ENCODE measurements at places on chromosomes 2 and 18. TPM values are rescaled to one million over a fixed set of nuclear protein-coding genes. Genes with fewer than 3 reads are reported as not detected.

- peaks cover 9% of the 10 kb centered on the region for H3K36me3 ChIP-seq
- DNase-seq: no peak
These were observed 67.3 kb downstream of the ITGB6 start for GRCh38 chr2:160132761-160133160.

DNA sequence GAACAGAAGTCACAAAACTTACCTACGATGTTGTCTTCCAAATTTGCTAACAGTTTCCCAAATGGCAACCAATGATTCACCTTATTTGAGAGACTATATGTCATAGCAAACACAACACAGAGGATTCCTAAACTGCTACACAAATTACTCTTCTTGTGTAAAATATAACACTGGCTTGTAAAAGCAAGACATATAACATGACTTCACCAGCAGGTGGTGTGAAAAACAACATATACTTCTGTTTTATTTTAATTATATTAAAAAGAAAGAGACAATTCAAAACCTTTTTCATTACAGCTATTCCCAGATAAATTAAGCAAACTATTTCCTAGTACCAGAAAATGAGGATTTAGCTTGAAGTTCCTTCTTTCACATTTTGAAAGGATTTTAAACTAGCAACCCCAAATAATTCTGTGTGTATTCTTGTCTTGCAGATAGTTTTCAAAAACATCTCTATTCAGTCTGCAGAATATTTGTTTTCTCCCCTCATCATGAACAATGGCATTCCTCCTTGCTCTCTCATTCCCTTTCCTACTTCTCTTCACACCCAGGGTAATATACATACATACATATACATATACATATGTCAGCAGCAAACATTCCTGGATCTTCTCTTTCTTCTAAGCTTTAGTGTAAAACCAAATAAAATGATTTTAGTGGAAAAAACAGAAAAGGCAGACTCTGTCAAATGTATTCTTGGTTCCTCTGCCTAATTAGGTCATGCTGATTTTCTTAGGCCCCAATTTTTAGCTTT, 62.1 kb downstream of the SCN3A start:
- no peak for DNase-seq
- no peak overlapping the region for H3K4me3 ChIP-seq
- H3K36me3 ChIP-seq: no peaks in the 10 kb centered on the region
- H3K27ac ChIP-seq: no peak overlapping the region
- no peaks in the 10 kb centered on the region for H3K27me3 ChIP-seq

GRCh38 chr18:36912887-36913286, 84.0 kb downstream of the KIAA1328 start:
- H3K4me3 ChIP-seq: no peak overlapping the region
- peaks cover 2% of the 10 kb centered on the region for H3K36me3 ChIP-seq
- no peaks in the 10 kb centered on the region for H3K27me3 ChIP-seq

DNA sequence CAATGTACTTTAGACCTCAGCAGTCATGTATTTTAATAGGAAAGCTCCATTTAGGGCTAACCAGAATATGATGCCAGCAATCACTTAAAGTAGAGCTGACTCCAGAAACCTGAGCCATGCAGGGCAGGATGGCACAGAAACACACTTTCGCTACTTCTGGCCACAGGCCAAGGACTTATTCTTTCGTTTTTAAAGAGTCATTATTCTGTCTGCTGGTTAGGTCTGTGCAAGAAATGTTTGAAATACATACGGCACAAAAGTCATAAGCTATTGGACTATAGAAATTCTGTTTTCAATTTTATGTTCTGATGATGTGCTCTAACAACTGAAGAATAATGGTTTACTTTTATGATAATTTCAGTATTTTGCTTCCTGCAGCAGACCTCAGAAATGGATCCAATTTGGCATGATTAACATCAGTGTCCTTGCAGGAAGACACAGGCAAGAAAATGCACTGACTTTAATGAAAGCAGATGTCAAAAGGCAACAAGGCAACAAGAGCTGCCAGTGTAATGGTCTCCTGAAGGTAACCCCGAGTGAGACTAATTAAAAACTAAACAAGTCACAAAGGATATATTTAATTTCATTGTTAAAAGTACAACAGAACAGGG, 114.4 kb upstream of the CHRNA1 start:
- H3K27me3 ChIP-seq: no peaks in the 10 kb centered on the region
- no peaks in the 10 kb centered on the region for H3K36me3 ChIP-seq
- DNase-seq: peak; percentile 53
- no peaks in the 10 kb centered on the region for H3K4me1 ChIP-seq
- no peak overlapping the region for H3K4me3 ChIP-seq

GRCh38 chr18:8899000-8899399, 193.6 kb downstream of the MTCL1 start:
- H3K36me3 ChIP-seq: no peaks in the 10 kb centered on the region
- no peaks in the 10 kb centered on the region for H3K27me3 ChIP-seq
- no peak overlapping the region for H3K4me3 ChIP-seq
- H3K4me1 ChIP-seq: peaks cover 6% of the 10 kb centered on the region
- no peak overlapping the region for H3K27ac ChIP-seq
- peak; percentile 67 for DNase-seq

DNA sequence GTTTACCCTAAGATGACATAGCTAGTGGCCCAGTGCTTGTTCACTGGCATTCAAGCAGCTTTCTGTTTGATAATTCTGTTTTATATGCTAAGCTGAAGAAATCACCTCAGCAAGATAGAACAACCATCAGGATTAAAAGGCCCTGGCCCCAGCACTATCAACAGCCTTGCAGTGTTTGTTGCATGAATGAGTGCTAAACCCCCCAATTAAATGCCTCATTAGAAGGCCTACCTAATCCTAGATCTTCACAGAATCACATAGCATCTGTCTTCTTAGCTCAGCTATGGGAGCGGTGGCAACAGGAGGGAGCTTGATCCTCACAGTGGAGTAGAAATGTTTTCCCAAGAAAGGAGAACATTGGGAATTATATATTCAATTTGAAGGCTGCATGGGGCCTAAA, 194.1 kb upstream of the HNMT start:
- no peaks in the 10 kb centered on the region for H3K4me1 ChIP-seq
- H3K27ac ChIP-seq: no peak overlapping the region
- DNase-seq: no peak
- H3K27me3 ChIP-seq: no peaks in the 10 kb centered on the region
- H3K36me3 ChIP-seq: no peaks in the 10 kb centered on the region

DNA sequence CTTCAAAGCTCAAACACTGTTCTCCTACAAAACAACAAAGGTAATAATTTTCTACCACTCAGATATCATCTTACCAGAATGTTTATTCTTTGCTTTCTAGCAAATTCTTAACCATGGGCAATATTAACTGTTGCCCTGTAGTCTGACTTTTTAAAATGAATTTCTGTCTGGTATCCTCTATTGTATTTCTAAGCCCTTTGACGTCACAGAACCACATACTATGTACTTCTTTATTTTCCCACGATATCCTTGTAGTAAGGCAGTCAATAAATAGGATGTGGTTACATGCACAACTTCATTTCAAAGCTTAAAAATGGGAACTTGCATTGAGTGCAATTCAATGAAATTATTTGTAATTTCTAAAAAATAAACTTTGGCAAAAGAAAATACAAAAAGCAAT, 58.7 kb downstream of the THADA start:
- peak; percentile 33 for DNase-seq
- H3K4me1 ChIP-seq: no peaks in the 10 kb centered on the region
- no peak overlapping the region for H3K27ac ChIP-seq
- H3K36me3 ChIP-seq: peaks cover 8% of the 10 kb centered on the region
- no peak overlapping the region for H3K4me3 ChIP-seq

DNA sequence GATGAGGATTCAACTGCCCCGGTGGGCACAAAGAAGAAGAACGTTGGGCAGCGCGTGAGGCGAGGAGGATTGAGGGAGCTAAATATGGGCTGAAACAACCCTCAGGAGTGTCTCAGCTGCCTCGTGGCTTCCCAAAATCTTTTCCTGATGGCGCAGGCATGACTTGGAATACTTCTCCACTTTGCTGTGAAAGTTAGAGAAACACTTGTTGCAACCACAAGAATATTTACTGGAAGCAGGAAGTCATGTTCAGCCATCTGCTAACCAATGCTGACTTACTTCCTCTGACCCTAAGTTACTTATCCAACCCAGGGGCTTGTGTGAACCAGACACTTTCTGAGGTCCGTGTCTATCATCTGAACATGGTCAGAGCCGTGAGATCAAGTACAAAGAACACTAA, 148.8 kb downstream of the ARL4C start:
- no peak overlapping the region for H3K27ac ChIP-seq
- H3K4me1 ChIP-seq: no peaks in the 10 kb centered on the region
- no peak overlapping the region for H3K4me3 ChIP-seq
- H3K36me3 ChIP-seq: no peaks in the 10 kb centered on the region
- no peaks in the 10 kb centered on the region for H3K27me3 ChIP-seq

DNA sequence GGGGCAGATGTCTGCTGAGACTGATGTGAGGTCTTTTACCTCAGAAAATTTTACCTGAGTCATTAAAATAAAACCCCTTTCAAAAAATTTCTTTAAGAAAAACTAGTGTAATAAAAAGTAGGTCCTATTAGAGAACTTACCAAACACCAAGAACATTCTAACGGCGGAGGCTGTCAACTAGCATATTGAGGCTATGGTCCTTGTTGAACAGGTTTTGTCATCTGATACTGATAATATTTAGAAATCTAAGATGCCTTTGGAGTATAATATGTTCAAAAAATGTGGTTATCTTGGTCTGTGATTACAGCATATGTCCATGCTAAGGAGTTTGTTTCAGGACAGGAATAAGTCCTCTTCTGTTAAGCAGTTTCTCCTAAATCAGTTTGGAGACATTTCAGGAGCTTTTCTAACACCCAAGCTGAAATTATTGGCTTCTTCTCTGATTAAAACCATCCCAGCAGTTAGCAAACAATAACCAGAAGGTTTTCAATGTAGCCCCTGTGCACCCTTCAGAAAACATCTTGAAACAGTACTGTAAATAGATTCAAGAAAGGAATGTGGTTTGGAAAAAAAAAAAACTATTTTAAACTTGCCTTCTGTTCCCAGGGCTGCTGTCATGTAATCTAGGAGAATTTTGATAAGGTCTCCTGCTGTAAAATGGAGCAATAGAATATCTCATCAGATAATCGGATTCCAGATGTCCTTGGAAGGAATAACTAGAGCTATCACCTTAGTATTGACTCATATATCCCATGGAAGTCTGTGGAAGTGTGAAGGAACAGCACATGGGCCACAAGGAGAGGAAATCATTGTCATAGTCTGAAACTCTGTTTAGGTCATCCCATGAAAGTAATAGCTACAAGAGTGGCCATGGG, 58.7 kb upstream of the B3GNT2 start:
- peaks cover 5% of the 10 kb centered on the region for H3K36me3 ChIP-seq
- H3K4me1 ChIP-seq: peaks cover 2% of the 10 kb centered on the region
- no peak overlapping the region for H3K27ac ChIP-seq
- DNase-seq: no peak

DNA sequence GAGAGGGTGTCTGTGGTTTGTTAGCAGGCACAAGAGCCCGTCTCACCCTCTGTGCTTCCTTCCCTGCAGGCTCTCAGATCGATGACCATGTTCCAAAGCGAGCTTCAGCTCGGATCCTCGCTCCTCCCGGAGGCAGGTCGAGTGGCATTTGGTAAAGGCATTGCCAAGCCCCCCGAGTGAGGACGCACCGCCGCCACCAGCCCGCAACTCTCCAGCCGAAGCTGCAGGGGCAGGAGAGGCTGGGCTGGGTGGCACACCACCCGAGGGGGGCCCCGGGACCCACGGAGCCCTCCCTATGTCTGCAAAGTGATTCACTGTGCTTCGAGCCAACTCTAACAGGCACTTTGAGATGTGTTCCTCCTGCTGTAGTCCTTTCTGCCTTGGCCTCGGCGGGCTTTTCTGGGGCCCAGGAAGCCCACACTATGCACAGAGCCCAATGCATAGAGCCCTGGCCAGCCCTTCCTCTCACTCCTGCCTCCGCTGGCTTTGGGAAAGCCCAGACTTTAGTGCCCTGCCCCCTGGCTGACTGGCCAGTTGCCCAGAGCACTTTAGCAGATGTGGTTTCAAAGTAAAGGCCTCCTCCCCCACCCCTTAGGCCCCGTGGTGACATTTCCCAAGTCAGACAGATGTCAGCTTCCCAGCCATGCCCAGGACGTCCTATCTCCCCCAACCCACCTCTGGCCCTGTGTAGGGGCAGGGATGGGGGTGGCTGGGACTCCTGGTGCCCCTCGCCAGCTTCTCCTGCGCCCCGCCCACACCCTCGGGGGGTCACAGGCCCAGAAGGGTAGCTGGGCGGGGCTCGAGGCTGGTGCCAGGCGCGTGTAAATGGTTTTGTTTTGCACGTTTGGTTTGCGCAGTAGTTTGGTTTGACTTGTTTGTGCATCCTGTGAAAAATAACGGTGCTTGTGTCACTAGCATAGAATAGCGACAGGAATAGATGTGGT, 23.3 kb upstream of the MAPRE3 start:
- peak; percentile 76 for DNase-seq
- H3K27me3 ChIP-seq: peaks cover 14% of the 10 kb centered on the region
- no peak overlapping the region for H3K27ac ChIP-seq
- peaks cover 17% of the 10 kb centered on the region for H3K4me1 ChIP-seq

DNA sequence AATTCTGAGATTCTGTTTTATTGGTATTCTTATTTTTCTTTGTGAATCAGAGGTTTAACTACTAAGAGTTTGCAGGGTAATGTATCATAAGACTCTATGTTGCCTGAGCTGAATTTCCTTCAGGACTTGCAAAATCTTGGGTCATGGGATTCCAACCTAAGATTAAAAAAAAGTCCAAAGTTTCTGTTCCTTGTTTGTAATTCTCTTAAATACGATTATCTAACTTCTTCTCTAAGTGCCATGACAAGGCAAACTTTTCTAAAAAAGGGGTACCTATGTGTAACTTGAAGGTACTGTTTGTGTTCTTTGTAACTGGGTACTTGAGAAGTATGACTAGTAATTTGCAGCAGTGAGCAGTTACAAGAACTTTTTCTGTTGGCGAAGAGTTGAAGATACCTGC, 181.3 kb upstream of the ZEB2 start:
- peak; percentile 61 for DNase-seq
- H3K4me1 ChIP-seq: peaks cover 2% of the 10 kb centered on the region
- no peak overlapping the region for H3K27ac ChIP-seq
- H3K4me3 ChIP-seq: no peak overlapping the region
- H3K27me3 ChIP-seq: no peaks in the 10 kb centered on the region
- H3K36me3 ChIP-seq: no peaks in the 10 kb centered on the region

GRCh38 chr2:233811087-233811486, 33.0 kb downstream of the MROH2A start:
- peaks cover 7% of the 10 kb centered on the region for H3K27me3 ChIP-seq
- no peaks in the 10 kb centered on the region for H3K36me3 ChIP-seq
- DNase-seq: no peak
- no peak overlapping the region for H3K27ac ChIP-seq

- H3K4me3 ChIP-seq: no peak overlapping the region
- H3K27ac ChIP-seq: no peak overlapping the region
- H3K4me1 ChIP-seq: no peaks in the 10 kb centered on the region
These were observed 16.2 kb downstream of the ATF2 start for GRCh38 chr2:175151791-175152190.

Gene NIF3L1
- polyA plus RNA-seq: 20.2 TPM

Gene SNRNP27
- 65.2 TPM for polyA plus RNA-seq

Gene FBXO15
- polyA plus RNA-seq: 1.0 TPM
